NCI-H2029 treated with DMSO at 0.1 percent for 48 hours (cell line): ENCODE measurements at places on chromosomes 11 and 22.

- no peak for DNase-seq
These were observed 47.2 kb downstream of the MYO7A start for GRCh38 chr11:77175021-77175842.

DNA sequence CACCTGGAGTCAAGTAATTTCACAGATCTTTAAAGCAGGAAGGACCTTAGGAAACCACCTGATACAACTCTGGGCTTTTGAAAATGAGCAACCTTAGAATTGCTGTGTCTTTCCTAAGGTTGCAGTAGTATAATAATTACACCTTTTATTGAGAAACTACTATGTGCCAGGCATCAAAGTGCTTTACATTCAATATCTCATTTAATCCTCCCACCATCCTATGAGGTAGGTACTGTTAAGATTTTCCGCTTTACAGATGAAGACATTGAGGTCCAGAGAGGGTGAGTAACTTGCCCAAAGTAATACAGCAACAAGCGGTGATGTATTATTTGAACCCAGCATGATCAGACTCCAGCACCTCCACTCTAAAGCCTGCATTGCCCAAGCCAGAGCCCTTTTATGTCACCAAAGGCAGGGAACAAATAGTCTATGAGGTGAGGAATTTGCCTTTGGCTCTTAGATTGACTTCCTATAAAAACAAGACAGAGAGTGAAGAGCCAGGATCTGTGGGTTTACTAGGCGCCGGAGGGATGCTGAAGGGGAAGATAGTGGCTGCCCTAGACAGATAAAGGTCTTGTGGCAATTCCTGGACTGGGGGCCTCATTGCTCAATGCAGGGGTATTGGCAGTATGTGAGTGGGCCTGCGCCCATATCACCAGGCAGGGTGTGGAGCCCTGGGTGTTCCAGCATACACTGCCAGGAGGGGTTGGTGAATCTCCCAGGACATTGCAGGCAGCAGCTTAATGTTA is 157.1 kb downstream of the FBXO7 start:
- no peak for DNase-seq

DNA sequence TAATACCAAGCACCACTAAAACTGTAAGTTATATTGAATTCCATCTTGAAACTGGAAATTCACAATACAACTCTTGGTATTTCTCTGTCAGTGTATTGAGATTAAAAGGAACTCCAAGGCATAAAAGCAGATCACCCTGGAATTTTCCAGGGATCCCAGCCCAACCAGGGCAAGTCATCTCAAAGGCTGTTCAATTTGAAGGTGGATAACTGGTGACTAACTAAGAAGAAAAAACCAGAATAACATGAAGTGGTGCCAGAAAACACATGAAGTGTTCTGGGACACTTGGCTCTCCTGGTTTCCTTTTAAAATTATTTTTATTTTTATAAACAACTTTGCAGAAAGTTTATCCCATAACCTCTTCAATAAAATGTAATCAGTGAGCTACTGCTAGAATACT is 7.8 kb upstream of the BMAL1 start:
- DNase-seq: no peak

DNA sequence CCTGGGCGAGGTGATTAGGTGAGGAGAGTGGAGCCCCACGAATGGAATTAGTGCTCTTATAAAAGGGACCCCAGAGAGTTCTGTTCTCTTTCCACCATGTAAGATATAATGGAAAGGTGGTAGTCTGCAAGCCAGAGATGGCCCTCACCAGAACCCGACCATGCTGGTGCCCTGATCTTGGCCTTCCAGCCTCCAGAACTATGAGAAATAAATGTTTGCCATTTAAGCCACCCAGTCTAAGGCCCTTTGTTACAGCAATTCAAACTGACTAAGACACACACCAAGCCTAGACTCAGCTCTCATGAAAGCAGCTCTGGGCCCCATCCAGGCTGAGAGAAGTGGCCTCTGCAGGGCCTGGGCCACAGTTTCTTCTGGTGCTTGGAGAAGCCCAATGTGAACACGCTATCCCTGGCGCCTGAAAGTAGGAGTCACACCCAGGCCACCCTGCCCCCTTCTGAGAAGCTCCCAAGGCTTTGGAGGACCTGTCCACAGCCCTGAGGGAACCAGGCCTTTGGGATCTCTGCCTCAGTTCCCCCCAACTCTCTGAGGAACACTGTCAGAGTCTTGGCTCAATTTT is 35.3 kb upstream of the LYVE1 start:
- no peak for DNase-seq

DNA sequence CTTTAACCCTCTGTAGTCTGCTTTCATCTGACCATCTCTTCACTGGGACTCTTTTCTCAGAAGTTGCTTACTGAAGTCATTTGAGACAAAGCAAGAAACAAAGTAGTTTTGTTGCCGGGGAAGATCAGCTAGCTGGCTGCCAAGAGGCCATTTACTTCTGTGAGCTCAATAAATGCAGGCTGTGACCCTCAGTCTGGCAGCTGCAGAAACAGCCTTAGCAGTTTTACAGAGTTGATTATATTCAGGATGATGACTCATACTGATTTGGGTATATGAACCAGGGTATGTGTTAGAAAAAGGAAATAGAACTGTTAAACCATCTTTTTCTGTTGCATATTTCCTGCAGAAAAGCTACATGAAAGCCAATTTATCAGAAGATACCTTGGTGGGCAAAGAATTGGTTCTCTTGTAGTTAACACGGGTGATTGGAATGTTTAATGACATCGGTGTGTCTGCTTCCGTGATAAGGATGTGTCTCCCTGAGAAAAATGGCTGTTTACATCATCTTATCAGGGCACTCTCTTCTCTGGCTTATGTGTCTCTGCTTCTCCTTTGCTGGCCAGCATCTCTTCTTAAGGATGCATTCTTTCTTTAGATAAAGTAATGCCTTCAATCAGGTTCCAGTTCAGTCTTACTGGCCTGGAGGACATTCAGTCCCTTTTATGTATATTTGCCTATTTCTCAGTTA is 18.5 kb downstream of the FIBIN start:
- no peak for DNase-seq

DNA sequence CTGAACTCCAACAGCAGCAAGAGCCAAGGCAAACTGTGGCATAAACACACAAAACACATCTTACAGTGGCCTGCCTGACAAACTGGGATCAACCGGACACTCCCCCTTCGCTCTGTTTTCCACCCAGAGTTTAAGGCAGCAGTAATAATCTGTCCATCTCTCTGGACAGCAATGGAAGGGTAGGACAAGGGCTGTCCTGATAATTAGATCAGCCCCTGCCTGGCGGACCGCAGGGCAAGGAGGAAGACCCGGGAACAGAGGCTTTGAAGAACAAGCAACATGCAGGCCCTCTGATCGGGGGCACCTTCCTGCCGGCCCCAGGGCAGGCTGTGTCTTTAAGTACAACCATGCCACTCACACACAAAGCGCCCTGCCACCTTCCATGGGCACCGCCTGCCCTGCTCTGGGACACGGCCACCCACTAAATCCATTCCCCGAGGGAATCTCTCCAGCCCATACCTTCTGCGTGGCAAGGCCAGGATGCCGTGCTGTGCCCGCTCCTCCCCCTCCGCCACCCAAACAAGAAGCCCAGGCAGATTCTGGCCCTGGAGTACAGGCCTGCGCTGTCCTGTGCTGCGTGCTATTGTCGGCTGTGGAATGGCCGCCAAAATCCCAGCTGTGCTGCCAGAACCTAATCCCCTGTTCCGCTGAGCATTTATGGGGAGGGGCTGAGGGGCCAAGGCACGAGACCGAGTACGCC is 38.8 kb downstream of the NUMA1 start:
- DNase-seq: peak; percentile 71

GRCh38 chr11:86948733-86949132 is 6.5 kb downstream of the FZD4 start:
- no peak for DNase-seq

DNA sequence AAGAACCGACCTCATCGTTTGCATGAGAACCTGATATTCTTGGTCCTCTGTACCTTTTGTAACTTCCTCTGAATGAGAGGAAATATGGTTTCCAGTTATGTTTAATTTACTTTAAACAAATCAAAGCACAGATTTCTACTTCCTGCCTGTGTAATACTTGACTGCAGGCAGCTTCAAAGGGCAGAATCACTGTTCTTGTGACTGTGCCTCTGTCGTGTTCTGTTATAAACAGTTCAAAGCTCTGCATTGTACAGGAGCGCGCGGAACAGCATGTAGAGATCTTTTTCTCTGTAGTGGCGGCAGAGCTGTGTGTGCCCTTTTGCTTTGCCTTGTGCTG is 73.2 kb upstream of the CLDN5 start:
- DNase-seq: no peak

DNA sequence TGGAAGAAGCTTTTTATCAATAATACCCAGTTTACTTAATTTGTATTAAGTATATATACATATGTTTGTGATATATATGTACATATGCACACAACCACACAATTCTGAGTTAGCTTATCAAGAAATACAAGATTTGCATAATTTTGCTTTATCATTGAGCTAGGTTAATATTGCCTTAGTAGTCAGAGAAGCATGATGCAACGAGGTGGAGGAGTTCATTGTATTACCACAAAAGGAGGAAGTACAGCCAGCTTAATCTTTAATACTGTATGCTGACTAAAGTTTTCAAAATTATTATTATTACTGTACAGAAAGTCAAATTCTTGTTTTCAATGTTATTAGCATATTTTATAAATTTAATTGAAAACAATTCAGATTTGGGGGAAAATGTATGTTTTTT is 278.4 kb upstream of the PDGFD start:
- DNase-seq: no peak

DNA sequence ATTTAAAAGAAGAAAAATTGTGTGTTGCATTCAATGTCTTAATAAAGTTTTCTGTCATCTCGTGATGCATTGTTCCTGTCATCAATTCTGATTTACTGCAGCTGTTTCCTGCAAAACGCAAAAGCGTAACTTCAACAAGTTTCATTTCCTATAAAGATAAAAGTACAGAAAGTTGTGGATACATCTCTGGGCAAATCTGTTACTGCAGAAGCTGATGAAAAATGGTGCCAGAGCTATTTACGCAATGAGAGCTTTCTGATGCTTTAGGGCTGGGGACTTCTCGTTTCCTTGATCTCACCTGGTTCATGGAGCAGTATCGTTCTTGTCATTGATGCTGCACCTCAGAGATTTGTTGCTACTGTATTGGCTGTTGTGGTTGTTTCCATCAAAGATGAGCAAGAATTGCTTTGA is 15.5 kb upstream of the MS4A12 start:
- DNase-seq: no peak

DNA sequence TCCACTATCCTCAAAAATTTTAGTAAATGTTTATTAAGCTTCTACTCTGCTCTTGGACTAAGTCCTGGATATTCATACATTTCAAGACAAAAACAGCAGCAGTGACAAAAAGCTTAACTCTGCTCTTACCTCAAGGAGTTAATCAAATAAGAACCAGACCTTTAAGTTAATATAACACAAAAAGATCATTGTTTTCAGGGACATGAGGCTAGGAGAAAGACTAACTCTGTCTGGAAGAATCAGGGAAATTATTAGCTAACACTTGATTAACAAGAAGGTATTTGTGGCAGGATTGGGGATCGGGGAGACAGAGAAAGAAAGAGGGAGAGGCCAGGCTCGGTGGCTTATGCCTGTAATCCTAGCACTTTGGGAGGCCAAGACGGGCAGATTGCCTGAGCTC is 74.4 kb downstream of the PPP2R1B start:
- DNase-seq: no peak

DNA sequence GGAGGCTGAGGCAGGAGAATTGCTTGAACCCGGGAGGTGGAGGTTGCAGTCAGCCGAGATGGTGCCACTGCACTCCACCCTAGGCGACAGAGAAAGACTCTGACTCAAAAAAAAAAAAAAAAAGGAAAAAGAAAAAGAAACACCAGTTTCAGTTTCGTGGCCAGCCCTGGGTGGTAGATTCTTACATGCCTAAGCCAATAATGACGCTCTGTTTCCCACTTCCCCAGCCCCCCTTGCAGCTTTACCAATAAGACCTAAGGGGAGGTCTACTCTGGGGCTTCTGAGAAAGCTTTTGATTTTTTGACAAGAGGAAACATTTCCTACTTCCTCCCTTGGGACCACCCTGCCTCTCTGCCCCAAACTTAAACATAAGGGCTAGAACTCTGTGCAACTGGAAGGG is 30.0 kb upstream of the PTPRJ start:
- no peak for DNase-seq

- no peak for DNase-seq
These were observed 21.0 kb upstream of the WNT7B start for GRCh38 chr22:45997777-45998637.

- DNase-seq: no peak
These were observed 222.1 kb upstream of the CARD18 start for GRCh38 chr11:105361651-105362050.

GRCh38 chr11:92388380-92388779 is 163.8 kb downstream of the FAT3 start:
- no peak for DNase-seq

DNA sequence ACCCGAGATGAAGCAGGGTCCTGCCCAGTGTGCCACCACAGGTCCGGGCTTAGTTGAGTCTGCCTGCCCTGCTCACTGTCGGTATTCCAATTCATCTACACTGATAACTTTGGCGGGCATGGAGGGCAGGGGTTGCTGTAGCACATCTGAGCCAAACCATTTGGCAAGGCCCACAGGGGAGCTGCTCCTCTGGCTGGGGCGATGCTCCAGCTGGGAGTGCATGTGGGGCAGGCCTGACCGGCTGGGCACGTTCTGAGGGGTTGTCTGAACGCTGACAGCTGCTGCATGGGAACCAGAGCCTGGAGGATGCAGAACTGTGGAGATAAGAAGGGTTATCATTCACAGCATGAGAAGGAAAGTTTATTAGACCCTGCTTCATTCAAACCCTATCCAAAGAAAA is 40.4 kb downstream of the DRG1 start:
- DNase-seq: no peak

DNA sequence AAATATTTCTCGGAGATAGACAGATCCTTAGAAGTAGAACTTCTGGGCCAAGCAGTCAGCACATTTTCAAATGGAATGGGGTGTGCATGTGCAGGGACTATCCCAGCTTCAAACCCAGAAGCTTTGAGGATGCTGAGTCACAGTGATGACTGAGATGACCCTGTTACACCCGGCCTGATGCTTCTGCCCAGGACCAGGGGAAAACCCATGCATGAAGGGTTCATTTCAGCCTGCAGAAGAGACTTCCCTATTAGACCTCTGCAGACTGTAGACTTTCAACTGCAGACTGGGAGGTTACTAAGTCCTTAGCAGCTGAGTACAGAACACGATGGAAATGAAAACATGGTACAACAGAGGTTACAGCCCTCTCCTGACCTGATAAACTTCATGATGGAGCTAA is 3.6 kb upstream of the OR2AT4 start:
- DNase-seq: no peak

DNA sequence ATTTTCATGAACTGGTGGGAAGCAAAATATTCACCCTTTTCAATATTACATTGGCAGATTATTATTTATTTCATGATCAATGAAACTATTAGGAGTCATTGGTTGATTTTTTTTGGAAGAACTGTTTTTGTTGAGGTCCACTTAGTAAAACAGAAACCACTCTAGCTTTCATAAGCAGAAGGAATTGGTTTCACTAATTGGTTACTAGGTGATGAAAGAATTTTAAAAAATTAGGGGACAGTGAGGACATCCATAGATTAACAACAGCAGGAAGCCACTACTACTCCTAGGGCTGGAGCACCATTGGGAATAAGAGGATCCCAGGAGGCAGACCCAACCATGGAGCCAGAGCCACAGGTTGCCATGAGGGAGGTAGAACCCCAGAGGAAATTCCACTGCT is 74.4 kb upstream of the KCNA4 start:
- no peak for DNase-seq

- DNase-seq: no peak
These were observed 7.9 kb upstream of the MACROD1 start for GRCh38 chr11:64173616-64174355.
